Dermis microvascular lymphatic vessel endothelial cell (primary cell): ENCODE measurements at places on chromosomes 7 and 10.
A peak's percentile ranks its signal among the peaks of the same experiment; 100 is the strongest.

DNA sequence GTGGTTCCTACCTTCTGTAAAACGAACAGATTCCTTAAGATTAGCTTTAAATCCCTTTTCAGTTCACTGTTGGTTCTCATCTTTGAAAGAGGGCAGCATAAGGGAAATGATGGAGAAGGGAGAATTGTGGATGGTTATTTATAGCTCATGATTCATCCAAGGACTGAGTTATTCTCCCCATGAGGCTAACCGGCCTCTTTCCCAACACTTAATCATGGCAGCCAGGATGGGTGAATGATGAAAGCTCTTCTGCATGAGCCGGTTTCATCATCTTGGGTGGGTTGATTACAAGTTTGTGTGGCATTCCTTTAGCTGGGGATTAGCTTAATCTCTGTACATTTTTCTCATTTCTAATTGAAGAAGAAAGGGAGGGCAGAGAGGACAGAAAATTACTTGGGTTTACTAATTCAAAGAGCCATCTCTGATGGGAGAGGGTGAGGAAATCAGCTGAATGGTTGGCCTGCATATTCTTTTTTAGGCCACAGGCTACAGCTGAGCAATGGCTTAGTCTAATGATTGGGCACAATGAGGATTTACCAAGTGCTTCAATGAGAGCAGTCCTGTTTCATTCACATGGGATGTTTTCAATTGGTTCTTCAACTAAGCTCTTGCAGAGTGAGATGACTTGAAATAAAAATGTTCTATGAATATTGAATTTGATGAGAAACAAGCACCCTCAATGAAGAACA, 250.0 kb downstream of the BMPER start:
- DNase-seq = no peak

- DNase-seq = no peak
Observed at GRCh38 chr7:140691376-140692045, 5.0 kb upstream of the NDUFB2 start.

GRCh38 chr7:126937171-126937570, 315.6 kb downstream of the GRM8 start:
- DNase-seq = no peak

DNA sequence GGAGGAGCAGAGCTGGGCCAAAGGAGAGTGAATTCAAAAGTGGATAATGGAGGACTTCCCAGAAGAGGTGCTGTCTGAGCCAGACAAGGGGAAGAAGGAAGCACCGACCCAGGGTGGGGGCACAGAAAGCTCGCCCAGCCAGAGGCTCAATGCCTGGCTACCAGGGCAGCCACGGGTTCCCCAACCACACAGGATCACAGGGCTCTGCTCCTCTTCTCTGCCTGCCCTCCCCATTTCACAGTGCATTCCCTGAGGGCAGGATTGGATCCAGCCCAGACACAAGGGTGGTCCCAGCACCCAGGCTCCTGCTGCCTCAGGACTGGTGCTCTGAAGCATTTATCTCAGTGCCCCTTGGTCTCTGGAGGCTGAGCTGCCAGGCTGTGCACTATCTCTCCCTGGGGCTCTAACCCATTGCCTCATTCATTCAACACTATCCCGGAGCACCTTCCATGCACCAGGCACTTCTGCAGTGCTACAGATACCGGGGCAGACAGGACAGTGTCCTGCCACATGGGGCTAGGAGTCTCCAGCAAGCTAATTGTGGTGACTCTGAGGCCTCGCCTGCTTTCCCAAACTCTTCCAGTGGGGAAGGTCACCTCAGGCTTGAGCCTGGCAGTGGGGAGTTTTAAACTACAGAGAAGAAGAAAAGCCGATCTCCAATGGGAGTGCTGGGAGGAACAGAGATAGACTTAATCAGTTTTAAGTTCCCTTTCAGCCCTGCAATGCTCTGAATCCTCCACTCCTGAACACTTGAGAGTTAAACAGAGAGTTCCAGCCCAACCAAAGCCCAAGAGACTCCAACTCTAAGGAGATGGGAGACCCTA, 201.8 kb upstream of the ZMIZ1 start:
- DNase-seq = no peak

GRCh38 chr7:31160941-31161340, 108.8 kb downstream of the ADCYAP1R1 start:
- no peak for DNase-seq

DNA sequence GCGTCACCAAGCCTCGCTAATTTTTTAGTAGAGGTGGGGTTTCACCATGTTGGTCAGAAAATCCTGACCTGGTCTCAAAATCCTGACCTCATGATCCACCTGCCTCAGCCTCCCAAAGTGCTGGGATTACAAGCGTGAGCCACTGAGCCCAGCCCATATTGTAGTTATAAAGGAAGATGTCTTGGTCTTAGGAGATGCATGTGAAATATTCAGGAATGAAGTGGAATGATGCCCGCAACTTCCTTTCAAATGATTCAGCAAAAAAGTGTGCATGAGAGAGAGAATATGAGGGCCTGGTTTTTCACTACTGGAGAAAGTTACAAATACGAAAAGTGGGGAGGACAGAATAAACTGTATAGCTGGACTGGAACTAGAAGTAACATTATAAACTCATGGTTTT, 15.9 kb downstream of the TMEM209 start:
- no peak for DNase-seq

- DNase-seq = no peak
Observed at GRCh38 chr7:79317728-79318127, 135.7 kb downstream of the MAGI2 start.

- DNase-seq = peak; percentile 88
Observed at GRCh38 chr10:88934900-88935672, 17.5 kb downstream of the ACTA2 start.

- peak; percentile 9 for DNase-seq
Observed at GRCh38 chr7:146479040-146479439, 362.4 kb downstream of the CNTNAP2 start.

DNA sequence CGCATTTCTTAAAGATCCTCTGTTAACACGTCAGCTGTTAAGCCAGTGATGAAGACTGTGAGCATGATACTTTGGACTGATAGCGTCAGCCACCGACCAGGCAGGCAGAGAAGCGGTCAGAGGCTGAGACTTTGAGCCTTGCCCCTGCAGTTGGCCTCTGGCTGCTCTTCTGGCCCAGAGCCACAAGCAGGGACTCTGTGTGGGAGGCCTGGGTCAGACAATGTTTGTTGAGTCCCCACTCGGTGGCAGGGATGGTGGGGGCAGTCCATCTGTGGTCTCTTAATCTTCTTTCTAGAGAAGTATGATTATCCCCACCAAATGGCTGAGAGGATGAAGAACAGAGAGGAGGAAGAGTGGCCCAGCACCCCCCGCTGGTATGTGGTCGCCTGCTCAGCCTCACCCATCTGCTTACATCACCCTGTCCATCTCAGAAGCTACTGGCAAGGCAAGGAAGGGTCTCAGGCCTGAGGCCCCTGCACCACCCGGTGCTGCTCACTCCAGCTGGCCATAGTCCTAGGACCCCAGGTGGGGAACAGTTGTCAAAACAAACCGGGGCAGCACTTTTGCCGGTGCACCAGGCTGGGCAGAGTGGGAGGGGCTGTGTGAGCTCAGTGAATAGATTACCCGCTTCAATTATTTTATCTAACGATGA, 202.9 kb downstream of the GRID1 start:
- no peak for DNase-seq

- DNase-seq = peak; percentile 75
Observed at GRCh38 chr7:30142710-30143109, 7.9 kb downstream of the MTURN start.

GRCh38 chr7:16223963-16224707, 197.2 kb downstream of the CRPPA start:
- no peak for DNase-seq

- no peak for DNase-seq
Observed at GRCh38 chr10:100751211-100751933, 6.0 kb downstream of the PAX2 start.

GRCh38 chr10:89242345-89242684, 9.3 kb downstream of the LIPA start:
- no peak for DNase-seq

DNA sequence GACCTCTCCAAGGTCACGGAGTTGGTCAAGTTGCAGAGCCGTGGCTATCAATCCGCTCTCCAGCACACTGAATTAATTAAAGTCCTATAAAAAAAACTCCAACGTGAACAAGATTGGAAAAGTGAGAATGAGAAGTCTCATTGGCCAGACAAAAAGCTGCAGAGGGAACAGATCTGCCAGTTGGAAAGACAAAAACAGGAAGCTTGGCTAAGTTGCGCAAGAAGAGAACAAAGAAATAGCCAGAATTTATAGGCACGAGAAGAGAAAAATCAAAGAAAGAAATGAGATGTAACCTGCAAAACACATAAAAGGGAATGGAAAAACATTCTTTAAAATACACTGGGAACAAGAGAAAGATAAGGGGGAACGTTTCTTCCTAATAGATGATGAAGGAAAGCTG, 45.7 kb upstream of the CRTAC1 start:
- DNase-seq = no peak

DNA sequence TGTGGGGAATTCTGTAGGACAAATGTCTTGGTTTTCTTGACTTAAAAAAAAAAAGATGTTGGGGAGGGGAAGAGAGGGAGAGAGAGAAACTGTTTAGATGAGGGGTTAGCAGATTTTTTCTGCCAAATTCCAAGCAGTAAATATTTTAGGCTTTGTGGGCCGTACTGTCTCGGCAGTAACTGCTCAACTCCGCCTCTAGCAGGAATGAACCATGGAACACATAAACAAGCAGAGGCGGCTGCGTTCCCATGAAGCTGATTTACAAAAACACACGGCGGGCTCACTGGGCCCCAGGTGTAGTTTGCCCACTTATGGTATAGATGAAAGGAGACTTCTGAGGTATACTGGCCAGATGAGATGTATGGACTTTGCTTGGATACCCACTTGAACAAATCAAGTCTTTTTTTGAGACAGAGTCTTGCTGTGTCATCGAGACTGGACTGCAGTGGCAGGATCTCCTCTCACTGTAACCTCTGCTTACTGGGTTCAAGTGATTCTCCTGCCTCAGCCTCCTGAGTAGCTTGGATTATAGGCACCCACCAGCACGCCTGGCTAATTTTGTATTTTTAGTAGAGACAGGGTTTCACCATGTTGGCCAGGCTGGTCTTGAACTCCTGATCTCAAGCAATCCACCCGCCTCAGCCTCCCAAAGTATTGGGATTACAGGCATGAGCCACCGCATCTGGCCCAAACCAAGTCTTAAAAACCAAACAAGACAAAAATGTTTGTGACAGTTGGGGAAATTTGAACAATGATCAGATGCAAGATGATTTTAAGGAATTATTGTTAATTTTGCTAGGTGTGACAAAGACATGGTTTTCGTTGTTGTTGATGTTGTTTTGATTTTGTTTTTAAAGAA, 9.7 kb upstream of the ADAMTS14 start:
- no peak for DNase-seq

DNA sequence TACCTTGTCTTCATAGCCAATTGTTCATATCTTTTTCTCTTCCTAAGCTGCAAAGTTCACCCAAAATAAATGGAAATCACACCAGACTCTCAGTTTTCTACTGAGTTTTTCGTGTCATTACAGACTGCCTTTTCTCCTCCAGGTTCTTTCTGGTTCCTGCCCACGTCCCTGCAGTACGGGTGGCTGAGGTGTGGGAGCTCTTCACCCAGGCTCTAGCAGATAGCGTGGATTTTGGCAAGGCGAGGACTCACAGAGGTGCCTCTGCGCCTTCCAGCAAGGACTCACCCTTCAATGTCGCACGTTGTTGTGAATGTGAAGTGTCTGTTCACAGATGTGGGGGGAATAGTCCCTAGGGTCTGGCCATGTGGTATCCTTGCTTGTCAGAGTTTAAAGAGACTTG, 71.6 kb downstream of the ABCA13 start:
- DNase-seq = no peak

- DNase-seq = no peak
Observed at GRCh38 chr7:70183278-70183677, 585.0 kb downstream of the AUTS2 start.

DNA sequence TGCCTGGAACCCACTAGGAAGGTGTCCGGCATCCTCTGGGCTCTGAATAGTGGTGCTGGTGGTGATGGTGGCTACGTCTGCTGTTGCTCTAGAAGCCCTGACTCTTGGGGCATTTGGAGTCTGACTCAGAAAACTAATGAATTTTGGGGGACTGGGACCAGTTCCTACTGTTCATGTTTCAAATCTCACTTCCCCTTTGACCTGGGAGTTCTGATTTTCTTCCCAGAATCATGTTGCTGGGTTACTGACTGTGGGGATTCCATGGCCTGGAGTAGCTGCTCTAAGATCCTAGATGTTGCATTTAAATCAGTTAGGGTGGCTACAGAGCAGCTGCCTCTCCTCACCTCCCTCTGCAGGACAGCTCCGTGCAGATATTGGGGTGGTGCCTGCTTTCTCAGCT, 3.2 kb downstream of the TSPAN33 start:
- no peak for DNase-seq

GRCh38 chr7:135901585-135902540, 75.3 kb downstream of the MTPN start:
- DNase-seq = no peak

- no peak for DNase-seq
Observed at GRCh38 chr7:14147532-14147931, 158.1 kb upstream of the ETV1 start.

DNA sequence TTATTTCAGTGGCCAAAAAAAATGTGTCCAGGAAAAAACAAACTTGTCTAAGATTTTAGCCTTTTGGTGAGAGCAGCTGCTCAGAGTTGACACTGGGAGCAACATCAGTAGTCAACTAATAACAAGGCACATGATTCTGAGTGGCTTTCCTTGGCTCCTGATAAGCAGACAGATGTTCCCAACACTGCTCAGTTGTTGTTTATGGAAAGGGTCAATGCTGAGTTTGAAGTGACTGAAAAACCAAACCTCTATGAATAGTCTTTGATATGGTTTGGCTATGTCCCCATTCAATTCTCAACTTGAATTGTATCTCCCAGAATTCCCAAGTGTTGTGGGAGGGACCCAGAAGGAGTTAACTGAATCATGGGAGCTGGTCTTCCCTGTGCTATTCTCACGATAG, 12.3 kb downstream of the DYDC1 start:
- no peak for DNase-seq

DNA sequence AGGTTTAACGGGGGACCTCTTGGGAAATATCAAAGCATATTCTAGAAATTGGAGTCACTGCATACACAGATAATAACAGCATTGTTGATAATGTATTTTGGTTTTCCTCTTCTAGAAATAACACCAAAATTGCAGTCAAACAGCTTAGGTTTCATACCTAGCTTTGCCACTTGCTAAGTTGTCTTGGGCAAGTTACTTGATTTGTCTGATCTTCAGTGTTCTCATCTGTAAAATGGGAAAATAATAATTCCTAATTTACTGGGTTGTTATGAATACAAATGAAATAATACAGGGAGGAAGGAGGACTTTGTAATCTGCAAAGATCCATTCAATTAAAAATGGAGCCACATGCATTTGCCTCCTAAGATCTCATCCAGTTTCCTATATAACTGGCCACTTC, 20.3 kb upstream of the NUP205 start:
- no peak for DNase-seq

GRCh38 chr10:106795619-106796018, 368.9 kb downstream of the SORCS1 start:
- no peak for DNase-seq

DNA sequence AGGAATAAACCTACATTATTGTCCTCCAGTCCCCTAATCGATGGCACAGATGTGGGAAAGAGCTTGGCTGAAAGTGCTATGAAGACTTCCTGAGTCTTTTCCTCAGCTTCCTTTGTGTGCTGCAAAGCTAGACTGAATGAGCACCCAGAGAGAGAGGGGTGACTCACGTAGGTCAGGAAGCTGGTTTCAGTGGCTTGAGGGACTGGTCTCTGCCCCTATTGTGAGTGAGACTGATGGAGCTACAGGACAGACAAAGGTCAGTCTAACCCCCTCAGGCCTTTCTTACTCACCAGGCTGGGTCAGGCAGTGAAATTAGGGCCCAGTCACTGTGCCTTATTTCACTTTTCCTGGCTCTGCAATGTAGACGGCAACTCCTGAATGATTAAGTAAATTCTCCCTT, 171.1 kb upstream of the GRB10 start:
- peak; percentile 85 for DNase-seq

- DNase-seq = no peak
Observed at GRCh38 chr7:1542841-1543747, 12.6 kb downstream of the MAFK start.
